ENCODE measurements at places on chromosomes 2 and 18.

DNA sequence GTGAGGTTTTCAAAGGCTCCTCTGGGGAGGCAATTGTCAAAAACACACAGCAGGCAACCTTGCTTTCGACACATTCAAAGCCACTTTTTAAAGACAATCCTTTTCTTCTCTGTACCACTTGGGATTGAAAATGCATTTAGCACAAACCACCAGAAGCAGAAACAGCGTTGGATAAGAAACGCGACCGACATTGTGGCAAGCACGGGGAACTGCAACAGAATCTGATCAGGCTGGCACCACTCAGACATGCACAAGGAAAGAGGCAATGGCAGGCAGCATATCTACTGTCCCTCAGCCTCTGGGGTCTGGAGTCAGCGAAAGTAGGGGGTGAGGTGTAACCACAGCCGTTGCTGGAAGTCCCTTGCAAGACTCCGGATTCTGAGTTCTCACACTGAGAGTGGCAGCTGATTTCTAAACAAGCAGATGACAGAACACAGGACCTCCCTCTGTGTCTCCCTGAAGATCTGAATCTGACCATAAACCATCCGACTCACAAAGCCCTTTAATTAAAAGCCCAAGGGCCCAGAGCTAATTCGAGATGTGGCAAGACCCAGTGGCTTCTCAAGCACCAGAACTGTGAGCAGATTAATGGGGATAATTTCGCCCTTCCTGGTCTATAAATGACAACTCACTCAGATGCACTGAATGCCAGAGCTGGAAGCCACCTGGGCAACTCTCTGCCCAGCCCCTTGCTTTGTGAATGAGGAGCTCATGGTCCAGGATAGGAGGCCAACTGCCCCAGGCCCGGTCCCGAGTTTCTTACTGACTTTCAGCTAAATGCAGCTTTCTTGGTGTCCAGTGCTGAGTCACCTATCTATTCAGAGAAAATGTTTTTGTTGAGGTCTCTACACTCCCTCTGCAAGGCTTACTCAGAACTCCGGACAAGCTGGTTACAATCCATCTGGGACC, 29.6 kb downstream of the CYRIA start:
- no peak for DNase-seq

- DNase-seq, result no peak
Observed at GRCh38 chr2:235639885-235640284, 146.0 kb downstream of the AGAP1 start.

- DNase-seq, result no peak
Observed at GRCh38 chr18:74806700-74807416, 209.2 kb downstream of the ZNF407 start.

- DNase-seq, result peak; percentile 5
Observed at GRCh38 chr18:33804258-33804657, 226.2 kb downstream of the ASXL3 start.

- DNase-seq, result no peak
Observed at GRCh38 chr2:241774419-241775222, 2.0 kb upstream of the GAL3ST2 start.

- DNase-seq, result no peak
Observed at GRCh38 chr2:225488743-225489142, 89.2 kb downstream of the NYAP2 start.

DNA sequence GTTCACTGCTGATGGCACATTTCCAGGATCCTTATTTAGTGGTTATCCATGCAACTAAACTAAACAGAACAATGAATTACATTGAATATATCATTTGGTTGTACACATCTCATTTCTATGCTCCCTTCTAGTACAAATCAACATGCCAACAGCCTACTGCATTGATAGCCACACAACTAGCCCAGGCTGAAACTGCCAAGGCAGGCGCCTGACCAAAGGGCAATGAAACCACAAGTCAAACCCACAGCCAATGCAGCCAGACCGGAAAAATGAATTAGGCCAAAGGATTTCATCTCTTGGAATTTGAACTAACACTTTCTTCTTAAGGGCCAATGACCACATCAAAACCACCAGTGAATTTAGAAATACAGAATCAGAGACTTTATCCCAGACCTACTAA, 196.4 kb downstream of the NOL4 start:
- no peak for DNase-seq

- DNase-seq, result no peak
Observed at GRCh38 chr18:36296650-36297416, 680 bp upstream of the FHOD3 start.

- DNase-seq, result no peak
Observed at GRCh38 chr2:216504376-216504762, 5.7 kb downstream of the RPL37A start.

GRCh38 chr2:82675186-82675585, 1783.9 kb downstream of the SUCLG1 start:
- no peak for DNase-seq

DNA sequence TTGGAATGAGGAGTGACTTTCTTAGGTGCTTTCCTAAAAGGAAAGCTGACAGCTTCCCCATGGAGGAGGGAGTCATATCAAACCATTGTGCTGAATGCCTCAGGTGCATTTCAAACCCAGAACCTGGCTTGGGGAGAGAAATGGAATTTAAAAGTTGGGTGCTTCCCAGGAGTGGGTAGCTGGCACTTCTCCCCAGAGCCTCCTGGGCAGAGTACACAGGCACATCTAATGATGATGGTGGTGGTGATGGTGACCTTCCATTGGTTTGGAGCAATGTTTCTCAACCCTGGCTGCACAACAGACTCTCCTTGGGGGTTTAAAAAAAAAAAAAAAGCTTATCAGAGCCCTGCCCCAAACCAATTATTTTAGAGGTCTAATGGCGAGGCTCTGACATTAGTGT, 8.3 kb downstream of the FOSL2 start:
- DNase-seq, result no peak

Measured in SK-N-MC (cell line).